Upper lobe of right lung (tissue), 1 donor: ENCODE measurements at places on chromosomes 1 and 21. TPM values are rescaled to one million over a fixed set of nuclear protein-coding genes. Genes with fewer than 3 reads are reported as not detected.

The EXTL2 gene
- total RNA-seq = 11.6 TPM

The RIMKLA gene
- 10.4 TPM for total RNA-seq

The SPRR2A gene
- not detected for total RNA-seq

GRCh38 chr1:25126562-25126961 lies 105.7 kb downstream of the SYF2 start:
- H3K36me3 ChIP-seq = no peaks in the 10 kb centered on the region
- no peaks in the 10 kb centered on the region for H3K4me1 ChIP-seq
- no peak overlapping the region for H3K4me3 ChIP-seq

GRCh38 chr1:5913078-5913845 lies 79.0 kb downstream of the NPHP4 start:
- H3K4me1 ChIP-seq = no peaks in the 10 kb centered on the region
- no peaks in the 10 kb centered on the region for H3K36me3 ChIP-seq
- H3K27ac ChIP-seq = no peak overlapping the region
- no peak for DNase-seq
- no peak overlapping the region for H3K4me3 ChIP-seq

- H3K36me3 ChIP-seq = no peaks in the 10 kb centered on the region
- H3K4me3 ChIP-seq = peak overlapping the region; percentile 14
- DNase-seq = no peak
- H3K27me3 ChIP-seq = peaks cover 94% of the 10 kb centered on the region
- peaks cover 15% of the 10 kb centered on the region for H3K4me1 ChIP-seq
- no peak overlapping the region for H3K27ac ChIP-seq
Measured at GRCh38 chr1:90717665-90718410, 736 bp upstream of the BARHL2 start.

DNA sequence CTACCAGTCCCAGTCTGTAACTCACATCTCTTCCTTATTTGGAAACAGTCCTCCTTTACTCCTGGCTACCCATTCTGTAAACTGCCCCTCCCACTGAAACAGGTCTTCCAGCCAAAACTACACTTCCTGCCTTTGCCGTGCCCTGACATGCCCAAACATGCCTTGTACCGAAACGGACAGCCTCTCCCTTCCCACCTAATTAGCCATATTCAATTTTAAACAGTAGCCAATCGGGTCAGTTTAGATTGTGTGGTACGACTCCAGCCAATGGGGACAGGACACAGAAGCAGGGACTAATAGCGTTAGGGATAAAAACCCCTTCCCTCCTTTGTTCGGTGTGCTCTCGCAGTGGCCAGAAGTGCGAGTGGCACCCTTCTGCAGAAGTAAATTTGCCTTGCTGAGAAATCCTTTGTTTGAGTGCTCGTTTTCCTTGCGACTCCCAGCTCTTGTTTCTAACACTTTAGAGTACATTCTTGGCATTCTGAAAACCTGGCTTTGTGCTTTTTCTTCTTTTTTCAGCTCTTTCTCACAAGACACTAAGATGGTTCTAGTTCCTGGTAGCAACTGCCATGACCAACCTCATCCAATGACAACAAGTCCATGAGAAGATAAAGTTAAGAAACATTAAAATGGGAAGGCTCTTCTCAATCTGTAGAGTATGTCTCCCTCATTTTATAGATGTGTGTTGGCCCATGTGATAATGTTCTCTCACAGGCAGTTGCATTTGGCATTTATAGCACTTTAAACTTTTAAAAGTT lies 325.1 kb upstream of the GREM2 start:
- no peaks in the 10 kb centered on the region for H3K36me3 ChIP-seq
- H3K27me3 ChIP-seq = no peaks in the 10 kb centered on the region
- H3K27ac ChIP-seq = no peak overlapping the region
- no peak for DNase-seq

DNA sequence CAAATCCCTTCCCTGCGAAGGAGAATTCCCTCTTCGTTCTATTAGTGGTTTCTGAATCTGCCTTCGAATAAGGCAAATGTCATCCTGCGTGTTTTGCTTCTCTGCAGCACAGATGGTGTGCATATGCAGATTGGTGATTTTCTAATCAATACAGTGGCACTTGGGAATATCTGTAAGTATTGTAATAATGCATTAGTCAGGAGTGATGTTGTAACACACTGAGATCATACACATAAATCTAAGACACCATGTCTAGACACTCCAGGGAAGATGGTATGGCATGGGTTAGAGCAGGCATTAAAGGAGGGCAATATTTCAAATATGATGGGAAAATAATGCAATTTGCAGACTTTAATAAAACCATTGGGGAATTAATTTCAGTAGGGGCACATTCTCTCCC lies 513.2 kb upstream of the PTBP2 start:
- no peak overlapping the region for H3K27ac ChIP-seq
- no peaks in the 10 kb centered on the region for H3K36me3 ChIP-seq
- H3K4me3 ChIP-seq = no peak overlapping the region
- H3K27me3 ChIP-seq = no peaks in the 10 kb centered on the region

The TMEM52 gene
- 1.5 TPM for total RNA-seq

DNA sequence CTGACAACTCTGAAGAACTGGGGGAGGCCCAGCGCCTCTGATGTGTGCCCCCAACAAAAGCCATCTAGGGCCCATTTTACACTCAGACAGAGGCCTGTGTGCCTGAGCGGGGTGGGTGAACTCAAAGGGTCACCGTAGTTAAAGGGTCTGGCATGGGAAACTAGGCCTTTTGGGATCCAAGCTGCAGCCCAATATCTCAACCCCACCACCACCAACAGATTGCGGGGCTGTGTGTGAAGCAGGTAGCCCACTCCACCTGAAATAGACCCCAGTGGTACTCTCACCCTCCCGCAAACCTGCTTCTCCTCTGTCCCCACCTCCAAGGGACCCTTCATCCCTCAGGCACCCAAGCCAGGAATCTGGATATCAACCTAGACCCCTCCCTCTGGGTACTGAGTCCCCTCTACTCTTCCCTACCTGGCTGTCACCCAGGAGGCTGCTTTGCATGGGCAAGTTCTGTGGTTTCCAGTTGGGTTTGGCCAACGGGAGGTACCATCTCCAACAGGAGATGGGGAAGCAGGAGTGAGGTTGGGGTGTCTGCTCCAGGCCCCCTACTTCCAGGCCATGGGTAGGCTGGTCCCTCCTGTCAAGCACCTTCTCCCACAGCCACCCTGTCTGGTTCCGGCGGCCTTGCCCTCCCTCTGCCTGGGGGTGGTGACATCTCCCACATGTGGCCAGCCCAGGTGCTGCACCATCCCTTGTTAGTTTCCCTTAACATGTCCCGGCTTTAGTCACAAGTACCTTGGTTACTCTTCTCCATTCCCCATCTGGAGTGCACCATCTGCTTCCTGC lies 35.2 kb upstream of the LRP8 start:
- no peaks in the 10 kb centered on the region for H3K4me1 ChIP-seq
- DNase-seq = peak; percentile 41
- H3K36me3 ChIP-seq = no peaks in the 10 kb centered on the region
- no peaks in the 10 kb centered on the region for H3K27me3 ChIP-seq
- no peak overlapping the region for H3K27ac ChIP-seq
- H3K4me3 ChIP-seq = no peak overlapping the region

DNA sequence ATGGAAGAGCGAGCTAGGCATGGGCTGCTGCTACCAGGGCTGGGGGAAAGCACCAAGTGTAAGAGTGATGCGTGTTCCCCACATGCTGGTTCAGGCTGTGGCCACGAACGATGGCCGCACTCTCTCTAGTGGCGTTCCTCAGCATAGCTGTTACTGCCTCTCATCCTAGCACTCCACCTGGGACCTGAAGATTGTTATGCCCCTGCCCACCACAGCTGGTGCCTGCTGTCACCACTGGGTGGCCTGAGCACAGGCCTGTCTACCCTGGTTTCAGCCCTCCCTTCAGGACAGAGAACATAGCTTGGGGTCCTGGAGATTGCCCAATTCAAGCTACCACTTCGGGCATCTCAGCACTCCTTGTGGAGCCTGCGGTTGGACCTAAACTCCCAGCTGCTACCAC lies 80.1 kb upstream of the PDC start:
- no peaks in the 10 kb centered on the region for H3K36me3 ChIP-seq
- no peak for DNase-seq
- H3K27me3 ChIP-seq = no peaks in the 10 kb centered on the region
- no peak overlapping the region for H3K27ac ChIP-seq
- H3K4me3 ChIP-seq = no peak overlapping the region

- no peak overlapping the region for H3K27ac ChIP-seq
- H3K4me3 ChIP-seq = no peak overlapping the region
- H3K4me1 ChIP-seq = no peaks in the 10 kb centered on the region
Measured at GRCh38 chr1:159296706-159297375, 5.3 kb upstream of the FCER1A start.

DNA sequence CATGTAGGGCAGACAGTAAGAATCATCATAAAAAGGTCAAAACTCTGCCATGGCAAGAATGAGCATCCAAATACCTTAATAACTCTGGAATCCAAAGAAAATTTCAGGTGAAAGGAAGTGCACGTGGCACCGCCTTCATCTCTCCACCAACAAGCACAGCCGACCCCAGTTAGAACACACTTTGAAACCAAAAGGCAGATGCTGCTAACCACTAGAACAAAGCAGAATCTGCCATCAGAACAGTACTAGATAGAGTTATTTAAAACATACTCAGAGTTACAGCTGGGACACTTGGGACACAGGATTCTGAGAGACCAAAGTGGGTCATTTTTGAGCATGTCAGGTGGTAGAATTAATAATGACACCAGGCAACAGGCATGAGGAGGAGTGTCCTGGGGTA lies 106.7 kb upstream of the SOD1 start:
- H3K27ac ChIP-seq = no peak overlapping the region
- peaks cover 9% of the 10 kb centered on the region for H3K27me3 ChIP-seq
- peak; percentile 9 for DNase-seq
- H3K36me3 ChIP-seq = no peaks in the 10 kb centered on the region

- peak overlapping the region; percentile 59 for H3K4me3 ChIP-seq
- H3K4me1 ChIP-seq = peaks cover 18% of the 10 kb centered on the region
- H3K27me3 ChIP-seq = peaks cover 9% of the 10 kb centered on the region
- DNase-seq = no peak
Measured at GRCh38 chr21:20998456-20998789, 214 bp downstream of the NCAM2 start.

DNA sequence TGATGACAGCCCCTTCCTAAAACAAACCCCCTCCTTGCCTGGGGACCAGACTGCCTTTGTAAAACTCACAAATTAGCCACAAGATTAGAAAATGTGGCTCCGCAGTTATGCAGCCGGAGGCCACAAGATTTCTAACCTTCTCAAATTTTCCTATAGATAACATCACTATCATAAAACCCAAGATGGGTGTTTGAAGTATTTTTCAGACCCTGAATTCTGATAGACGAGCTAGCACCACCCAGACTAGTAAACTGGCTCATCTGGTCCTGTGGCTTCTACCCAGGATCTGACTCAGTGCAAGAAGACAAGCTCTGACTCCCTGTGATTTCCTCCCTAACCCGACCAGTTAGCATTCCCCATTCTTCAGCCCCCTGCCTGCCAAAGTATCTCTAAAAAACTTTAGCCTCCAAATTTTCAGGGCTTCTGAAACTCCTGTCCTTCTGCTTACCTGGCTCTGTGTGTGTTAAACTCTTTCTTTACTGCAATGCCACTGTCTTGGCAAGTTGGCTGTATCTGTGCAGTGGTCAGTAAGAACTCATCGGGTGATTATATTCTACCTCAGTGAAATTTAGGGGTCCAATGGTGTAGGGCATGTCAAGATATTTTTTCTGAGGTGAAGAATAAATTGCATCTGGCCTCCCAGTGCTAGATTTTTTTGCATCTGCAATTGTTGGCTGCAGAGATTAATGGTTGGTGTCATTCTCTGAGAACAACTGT lies 102.1 kb downstream of the S1PR1 start:
- H3K4me3 ChIP-seq = no peak overlapping the region
- no peak overlapping the region for H3K27ac ChIP-seq
- DNase-seq = no peak
- no peaks in the 10 kb centered on the region for H3K4me1 ChIP-seq

The E2F2 gene
- total RNA-seq = 0.32 TPM
